SK-N-DZ (cell line): ENCODE measurements at places on chromosomes 16 and 17.

GRCh38 chr16:7651803-7652570, 319.3 kb downstream of the RBFOX1 start:
- DNase-seq = no peak

DNA sequence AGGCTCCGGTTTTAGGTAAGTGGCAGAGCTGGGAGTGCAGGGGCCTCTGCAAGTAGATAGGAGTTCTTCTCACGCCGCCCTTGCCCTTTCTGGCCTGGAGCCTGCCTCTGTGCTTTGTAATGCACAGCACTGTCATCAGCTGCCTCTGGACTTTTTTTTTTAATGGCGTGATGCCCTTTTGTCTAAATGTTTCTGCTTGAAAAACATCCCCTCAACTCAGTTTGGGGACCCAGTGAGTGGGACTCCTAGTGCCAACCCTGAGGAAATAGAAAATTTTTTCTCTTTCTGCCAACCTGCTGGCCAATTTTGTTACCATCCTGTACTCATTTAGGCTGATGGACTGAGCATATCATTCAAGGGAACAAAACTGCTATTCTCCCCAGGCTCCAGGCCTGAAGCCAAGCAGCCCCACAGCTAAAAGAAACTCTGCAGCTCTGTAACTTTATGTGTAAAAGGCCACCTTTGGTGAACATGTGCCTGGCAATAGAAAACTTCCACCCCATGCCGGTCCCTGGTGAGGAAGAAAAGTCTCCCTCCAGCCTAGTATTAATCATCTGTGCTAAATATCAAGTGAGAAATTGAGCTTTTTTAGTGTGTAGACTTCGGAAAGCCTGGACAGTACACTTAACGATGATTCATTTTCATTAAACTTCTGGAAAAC, 22.5 kb downstream of the SLC6A2 start:
- DNase-seq = no peak

DNA sequence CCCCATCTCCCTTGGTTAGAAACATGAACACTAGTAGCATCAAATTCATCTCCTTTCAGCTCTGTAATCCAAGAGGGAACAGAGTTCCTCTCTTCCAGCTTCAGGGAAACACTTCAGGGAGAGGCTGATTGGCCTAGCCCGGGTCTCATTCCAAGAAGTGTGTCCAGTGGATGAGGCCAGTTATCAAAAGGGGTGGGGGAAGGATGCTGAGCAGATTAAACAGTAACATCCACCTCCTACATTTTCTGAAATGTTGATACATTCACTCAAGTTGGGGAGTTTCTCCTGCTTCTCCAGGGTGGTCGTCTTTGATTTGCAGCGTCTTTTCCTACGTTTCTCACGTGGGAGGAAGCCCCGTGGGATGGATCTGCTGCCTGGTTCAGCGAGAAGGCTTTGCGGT, 62.9 kb upstream of the WSB1 start:
- DNase-seq = no peak

- peak; percentile 39 for DNase-seq
Measured at GRCh38 chr17:62696726-62697490, 69.4 kb downstream of the MRC2 start.

DNA sequence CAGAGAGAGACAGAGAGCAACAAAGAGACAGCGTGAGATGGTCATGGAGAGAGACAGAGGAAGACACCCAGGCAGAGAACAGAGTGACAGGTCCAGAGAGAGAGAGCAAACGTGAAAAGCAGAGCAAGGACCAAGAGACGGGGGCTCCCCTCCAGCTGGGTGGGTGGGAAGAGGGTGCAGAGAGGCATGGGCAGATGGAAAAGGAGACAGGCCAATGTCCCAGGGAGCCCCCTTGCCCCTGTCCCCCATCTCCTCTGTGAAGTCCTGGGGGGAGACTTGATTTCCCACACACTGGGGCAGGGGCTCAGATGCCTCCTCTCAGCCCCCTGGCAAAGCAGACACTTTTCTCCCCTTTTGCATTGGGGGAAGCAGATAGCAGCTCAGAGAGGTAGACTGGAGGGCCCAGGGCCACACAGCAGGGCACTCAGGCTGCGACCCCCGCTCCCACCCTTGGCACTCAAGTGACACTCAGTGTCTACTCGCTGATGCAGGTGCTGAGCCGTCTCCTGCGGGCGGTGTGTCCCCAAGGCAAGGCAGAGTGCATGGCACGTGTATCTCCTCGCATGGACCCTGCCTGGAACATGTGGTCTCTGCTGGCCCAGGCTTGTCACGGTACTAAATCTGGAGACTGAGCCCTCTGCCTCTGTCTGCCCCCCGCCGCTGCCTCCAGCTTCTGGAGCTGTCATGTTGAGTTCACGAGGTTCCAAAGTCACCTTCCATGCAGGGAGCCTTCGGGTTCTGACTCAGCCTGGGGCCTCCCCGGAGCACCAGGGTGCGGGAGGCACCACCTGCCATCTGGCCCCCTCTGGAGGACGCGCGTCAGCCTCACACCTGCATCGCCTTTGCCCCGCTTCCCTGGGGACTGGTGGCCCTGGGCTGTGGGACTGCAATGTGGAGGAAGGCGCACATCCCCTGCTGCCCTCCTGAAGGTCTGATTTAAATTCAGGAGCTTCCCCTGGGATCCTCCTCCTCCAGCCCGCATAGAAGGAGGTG, 215.9 kb upstream of the GSE1 start:
- peak; percentile 67 for DNase-seq

DNA sequence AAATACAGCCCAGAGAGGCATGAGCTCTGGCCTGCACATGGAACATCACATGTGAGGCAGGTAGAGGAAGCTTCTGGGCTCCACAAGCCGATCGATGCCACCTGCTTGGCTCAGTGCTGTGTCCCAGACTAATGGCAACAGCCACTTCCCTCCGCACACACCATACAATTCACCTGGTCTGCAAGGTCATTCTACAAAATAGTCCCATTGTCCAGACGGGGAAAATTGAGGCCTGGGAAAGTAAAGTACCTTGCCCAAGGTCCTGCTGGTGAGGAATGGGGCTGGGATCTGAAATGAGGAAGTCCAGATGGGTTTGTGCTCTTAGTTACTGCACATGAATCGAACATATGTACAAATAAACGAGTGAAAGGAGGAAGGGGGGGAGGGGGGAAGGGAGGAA, 88.0 kb downstream of the LITAF start:
- no peak for DNase-seq

DNA sequence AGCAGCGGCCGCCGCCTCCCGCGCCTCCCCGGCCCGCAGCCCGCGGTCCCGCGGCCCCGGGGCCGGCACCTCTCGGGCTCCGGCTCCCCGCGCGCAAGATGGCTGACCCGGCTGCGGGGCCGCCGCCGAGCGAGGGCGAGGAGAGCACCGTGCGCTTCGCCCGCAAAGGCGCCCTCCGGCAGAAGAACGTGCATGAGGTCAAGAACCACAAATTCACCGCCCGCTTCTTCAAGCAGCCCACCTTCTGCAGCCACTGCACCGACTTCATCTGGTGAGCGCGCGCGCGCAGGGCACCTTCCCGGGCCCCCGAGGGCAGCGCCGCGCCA, 258 bp downstream of the PRKCB start:
- no peak for DNase-seq

- no peak for DNase-seq
Measured at GRCh38 chr16:55642611-55643010, 13.2 kb upstream of the SLC6A2 start.

DNA sequence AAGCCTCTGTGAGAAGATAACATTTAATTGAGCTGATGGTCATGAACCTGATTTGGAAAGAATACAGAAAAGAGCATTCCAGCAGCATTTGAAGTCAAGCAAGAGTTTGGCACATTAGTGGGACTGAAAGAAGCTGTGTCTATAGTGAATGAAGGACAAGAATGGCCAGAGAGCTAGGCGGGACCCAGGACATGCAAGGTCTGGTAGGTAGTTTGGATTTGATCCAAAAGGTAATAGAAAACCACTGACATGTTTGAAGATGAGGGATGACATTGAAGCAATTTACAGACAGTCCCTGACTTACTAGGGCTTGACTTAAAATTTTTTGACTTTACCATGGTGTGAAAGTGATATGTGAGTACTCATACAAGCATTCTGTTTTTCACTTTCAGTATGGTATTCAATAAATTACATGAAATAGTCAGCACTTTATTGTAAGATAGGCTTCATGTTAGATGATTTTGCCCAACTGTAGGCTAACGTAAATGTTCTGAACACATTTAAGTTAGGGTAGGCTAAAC, 7.6 kb downstream of the CYB5B start:
- no peak for DNase-seq

GRCh38 chr17:57576744-57577143, 168.4 kb downstream of the CCDC182 start:
- no peak for DNase-seq

DNA sequence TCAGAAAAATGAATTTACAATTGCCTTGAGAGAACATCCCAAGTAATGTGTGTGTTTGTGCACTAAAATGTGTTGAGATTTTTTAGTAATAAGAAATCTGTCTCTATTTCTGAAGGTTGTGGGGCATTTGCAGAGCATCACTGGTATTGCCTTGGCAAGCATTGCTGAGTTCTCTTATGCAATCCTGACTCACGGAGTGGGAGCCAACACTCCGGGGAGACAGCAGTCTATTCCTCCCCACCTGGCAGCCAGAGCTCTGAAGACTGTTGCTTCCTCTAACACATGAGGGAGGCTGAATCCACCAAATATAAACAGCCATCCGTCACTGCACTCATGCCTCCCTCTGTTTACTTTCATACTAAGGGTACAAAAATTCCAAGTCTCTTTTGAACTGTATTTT, 10.6 kb downstream of the CNTD1 start:
- no peak for DNase-seq

DNA sequence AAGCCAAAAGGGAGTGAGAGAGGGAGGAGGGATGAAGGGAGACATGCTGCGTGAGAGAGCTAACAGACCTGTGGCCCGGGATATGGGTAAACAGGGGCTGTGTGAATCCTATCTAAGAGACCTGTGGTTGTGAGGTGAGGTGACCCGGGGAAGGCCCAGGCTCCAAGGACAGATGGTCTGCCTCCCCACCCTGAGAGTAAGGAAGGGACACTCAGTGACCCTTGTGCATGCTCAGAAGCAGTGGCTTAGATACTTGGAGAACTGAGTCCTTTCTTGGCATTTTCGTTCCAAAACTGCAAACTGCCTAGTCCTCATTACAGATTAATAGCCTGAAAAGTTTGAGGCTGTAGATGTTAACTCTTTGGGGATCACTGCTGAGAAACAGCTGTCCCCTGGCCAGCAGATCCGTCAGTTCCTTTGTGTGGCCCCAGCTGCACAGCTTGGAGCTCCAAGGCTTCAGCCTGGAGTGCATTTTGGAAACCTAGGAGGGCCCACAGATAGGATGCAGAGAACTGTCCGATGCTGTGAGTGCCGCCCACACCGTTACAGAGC, 121.6 kb downstream of the SMG6 start:
- no peak for DNase-seq

DNA sequence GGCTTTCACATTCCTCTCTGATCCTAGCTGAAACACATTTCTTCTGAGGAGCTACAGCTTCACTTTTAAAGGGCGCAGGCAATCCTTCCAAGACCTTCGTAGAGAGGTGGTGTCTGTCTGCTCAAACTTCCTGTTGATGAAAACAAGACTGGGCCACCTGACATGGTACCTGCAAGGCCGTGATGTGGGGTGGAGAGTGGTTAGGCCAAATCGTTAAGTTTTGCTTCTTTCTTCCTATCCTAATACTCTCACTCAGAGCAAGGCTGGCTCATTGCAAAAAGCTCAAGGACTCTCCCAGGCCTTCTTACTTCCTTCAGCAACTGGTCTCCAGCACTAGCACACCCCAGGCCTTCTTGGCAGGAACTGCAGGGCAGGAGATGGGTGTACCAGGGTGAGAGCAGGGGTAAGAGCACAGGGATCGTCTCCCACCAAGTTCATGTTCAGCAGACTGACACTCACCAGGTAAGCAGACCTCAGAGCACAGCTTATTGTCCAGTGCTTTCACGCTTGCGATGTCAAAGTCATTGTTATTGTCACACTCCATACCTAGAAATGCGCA, 10.9 kb upstream of the FOXJ1 start:
- DNase-seq = no peak

GRCh38 chr17:75064867-75065561, 18.0 kb downstream of the KCTD2 start:
- no peak for DNase-seq

GRCh38 chr16:17552351-17552750, 81.6 kb upstream of the XYLT1 start:
- no peak for DNase-seq

DNA sequence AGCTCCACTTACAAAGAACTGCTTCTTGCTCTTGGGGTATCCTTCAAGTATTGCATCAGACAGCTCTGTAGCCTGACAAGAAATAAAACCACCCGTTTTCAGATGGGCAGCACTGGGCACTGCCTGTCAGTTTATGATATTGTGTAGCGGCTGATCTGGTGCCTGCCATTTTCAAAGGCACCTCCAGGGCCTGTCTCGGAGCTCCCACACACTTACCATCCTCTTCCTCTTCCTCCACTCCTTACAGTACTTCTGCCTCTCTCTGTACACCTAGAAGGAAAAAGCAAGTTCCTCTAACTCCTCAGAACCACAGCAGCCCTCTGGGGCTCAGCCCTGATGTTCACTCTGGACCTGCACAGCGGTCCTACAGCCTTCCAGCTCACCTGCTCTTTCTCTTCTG, 4.4 kb downstream of the PSMC3IP start:
- DNase-seq = no peak

GRCh38 chr16:68434624-68435210, 13.6 kb downstream of the SMPD3 start:
- no peak for DNase-seq

DNA sequence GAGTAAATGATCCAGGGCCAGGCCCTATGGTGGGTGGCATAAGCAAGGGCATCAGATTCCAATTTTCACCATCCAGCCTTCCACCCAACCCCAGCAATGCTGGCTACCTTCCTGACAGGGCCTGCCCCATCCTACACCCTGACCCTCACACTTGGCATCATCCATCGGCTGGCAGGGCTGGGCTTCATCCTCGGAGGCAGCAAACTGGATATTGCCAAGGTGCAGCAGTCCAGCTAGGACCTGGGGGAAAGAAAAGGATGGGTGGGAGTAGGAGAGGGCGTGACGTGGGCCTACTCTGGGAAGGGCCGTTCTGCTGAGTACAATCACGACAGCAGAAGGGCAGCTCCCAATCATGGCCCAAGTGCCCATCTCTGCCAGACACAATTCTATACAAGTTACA, 23.5 kb downstream of the MYO19 start:
- DNase-seq = no peak

DNA sequence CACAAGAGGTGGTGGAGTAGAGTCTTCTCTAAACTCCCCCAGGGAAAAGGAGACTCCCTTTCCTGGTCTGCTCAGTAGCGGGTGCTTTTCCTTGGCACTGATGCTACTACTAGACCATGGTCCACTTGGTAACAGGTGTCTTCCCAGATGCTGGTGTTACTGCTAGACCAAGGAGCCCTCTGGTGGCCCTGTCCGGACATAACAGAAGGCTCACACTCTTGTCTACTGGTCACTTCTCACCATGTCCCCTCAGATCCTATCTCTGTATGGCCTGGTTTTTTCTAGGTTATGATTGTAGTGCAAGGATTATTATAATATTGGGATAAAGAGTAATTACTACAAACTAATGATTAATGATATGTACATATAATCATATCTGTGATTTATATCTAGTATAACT, 49.7 kb upstream of the ARL4D start:
- DNase-seq = no peak

- DNase-seq = no peak
Measured at GRCh38 chr16:77556201-77556873, 121.5 kb upstream of the ADAMTS18 start.
